Epithelial cell of esophagus (primary cell): ENCODE measurements at places on chromosomes 5 and 9.

- DNase-seq: no peak
These were observed 30.3 kb downstream of the FAM240B start for GRCh38 chr9:38689678-38690077.

GRCh38 chr5:103117471-103117991 is 2.4 kb downstream of the GIN1 start:
- no peak for DNase-seq

GRCh38 chr9:133344071-133344470 is 3.9 kb downstream of the MED22 start:
- DNase-seq: no peak

GRCh38 chr9:114616684-114617520 is 5.8 kb downstream of the TMEM268 start:
- peak; percentile 35 for DNase-seq

- no peak for DNase-seq
These were observed 21.4 kb upstream of the CXCL14 start for GRCh38 chr5:135600152-135600570.
